ENCODE measurements at places on chromosomes 11 and 22. TPM values are rescaled to one million over a fixed set of nuclear protein-coding genes. Genes with fewer than 3 reads are reported as not detected.

The DSCAML1 gene
- total RNA-seq, result not detected

The GALNT18 gene
- 42.5 TPM for total RNA-seq

GRCh38 chr11:14584035-14584363, 59.6 kb upstream of the PDE3B start:
- peaks cover 26% of the 10 kb centered on the region for H3K27me3 ChIP-seq
- no peaks in the 10 kb centered on the region for H3K4me1 ChIP-seq
- no peak overlapping the region for H3K27ac ChIP-seq
- no peak for DNase-seq
- H3K4me3 ChIP-seq, result no peak overlapping the region

GRCh38 chr11:114159320-114159719, 99.8 kb downstream of the ZBTB16 start:
- peak overlapping the region; percentile 99 for H3K27ac ChIP-seq
- no peak for DNase-seq
- H3K36me3 ChIP-seq, result peaks cover 11% of the 10 kb centered on the region

DNA sequence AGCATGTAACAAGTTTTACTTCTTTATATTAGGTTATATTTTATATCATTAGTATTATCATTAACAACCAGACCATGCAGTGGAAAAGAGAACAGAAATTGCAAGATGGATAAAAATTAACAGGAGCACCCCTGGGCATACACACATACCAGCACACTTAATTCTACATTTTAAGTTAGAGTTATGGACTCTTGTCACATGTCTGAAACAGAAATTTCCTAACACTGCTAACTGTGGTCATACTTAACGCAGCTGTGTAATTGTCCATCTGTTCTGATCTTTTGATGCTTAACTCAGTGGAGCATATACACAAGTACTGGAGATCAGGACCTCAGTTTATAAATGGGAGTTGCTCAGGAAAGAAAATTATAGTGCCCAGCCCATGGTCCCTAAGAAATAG, 358 bp downstream of the OR52H1 start:
- no peak for DNase-seq
- no peak overlapping the region for H3K4me3 ChIP-seq
- no peaks in the 10 kb centered on the region for H3K27me3 ChIP-seq
- H3K27ac ChIP-seq, result no peak overlapping the region

The APOC3 gene
- total RNA-seq, result not detected

The MB gene
- not detected for total RNA-seq

- peak overlapping the region; percentile 85 for H3K4me3 ChIP-seq
- H3K27me3 ChIP-seq, result no peaks in the 10 kb centered on the region
- H3K4me1 ChIP-seq, result peaks cover 26% of the 10 kb centered on the region
Observed at GRCh38 chr22:49961005-49961600, 531 bp downstream of the PIM3 start.

All from osteocyte (in vitro differentiated cells).